ENCODE measurements at places on chromosomes 1 and 21. TPM values are rescaled to one million over a fixed set of nuclear protein-coding genes. Genes with fewer than 3 reads are reported as not detected.

DNA sequence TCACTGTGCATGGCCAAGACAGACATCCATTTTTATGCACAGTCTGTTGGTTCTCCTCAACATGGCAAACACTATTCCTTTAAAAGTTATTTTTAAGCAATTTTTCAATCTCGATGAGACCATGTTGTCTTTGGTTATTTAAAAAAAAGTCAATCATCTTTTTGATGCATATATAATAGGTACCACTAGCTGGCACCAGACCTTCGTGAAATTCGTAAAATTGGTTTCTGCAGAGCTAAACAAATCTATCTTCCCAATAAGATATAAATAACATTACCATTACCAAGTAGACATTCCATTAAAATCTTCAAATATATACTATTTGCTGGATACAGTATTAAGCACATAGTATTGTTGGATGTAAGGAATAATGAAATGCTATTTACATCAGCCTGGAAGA, 220.0 kb upstream of the GREM2 start:
- no peaks in the 10 kb centered on the region for H3K27me3 ChIP-seq
- H3K36me3 ChIP-seq, result no peaks in the 10 kb centered on the region

PGLYRP3 gene
- total RNA-seq, result not detected

- H3K36me3 ChIP-seq, result no peaks in the 10 kb centered on the region
- no peak overlapping the region for H3K27ac ChIP-seq
- peaks cover 14% of the 10 kb centered on the region for H3K4me1 ChIP-seq
- H3K4me3 ChIP-seq, result no peak overlapping the region
- H3K27me3 ChIP-seq, result no peaks in the 10 kb centered on the region
- DNase-seq, result no peak
These were observed 5.8 kb downstream of the ABCB10 start for GRCh38 chr1:229552732-229553131.

GRCh38 chr1:201501812-201502510, 5.0 kb downstream of the CSRP1 start:
- peak; percentile 94 for DNase-seq
- peak overlapping the region; percentile 92 for H3K27ac ChIP-seq
- H3K27me3 ChIP-seq, result no peaks in the 10 kb centered on the region
- H3K36me3 ChIP-seq, result no peaks in the 10 kb centered on the region

ADGRB2 gene
- 3.2 TPM for total RNA-seq

GPR89A gene
- 18.2 TPM for total RNA-seq

ATAD3C gene
- 10.0 TPM for total RNA-seq

DNA sequence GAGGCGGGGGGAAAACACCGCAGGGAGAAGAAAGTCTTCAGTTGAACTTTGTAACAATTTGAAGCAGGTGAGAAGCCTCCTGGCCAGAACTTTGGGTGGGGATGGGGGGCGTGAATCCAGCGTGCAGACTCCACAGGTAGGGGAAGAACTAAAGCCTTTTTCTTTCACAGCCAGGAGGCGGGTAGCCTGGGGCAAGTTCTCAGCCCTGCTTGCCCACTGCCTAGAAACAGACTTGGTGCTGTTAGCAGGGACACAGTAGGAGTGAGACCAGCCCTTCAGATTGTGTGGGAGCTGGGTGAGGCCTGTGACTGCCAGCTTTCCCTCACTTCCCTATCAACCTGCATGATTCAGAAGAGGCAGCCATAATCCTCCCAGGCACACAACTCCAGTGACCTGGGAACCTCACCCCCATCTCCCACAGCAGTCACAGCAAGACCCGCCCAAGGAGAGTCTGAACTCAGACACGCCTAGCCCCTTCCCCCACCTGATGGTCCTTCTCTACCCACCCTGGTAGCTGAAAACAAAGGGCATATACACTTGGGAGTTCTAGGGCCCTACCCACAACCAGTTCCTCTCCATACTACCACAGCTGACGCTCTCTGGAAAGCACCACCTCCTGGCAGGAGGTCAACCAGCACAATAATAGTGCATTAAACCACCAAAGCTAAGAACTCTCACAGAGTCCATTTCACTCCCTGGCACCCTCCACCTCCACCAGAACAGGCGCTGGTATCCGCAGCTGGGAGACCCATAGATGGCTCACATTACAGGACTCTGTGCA, 83.5 kb upstream of the CDC42BPA start:
- no peaks in the 10 kb centered on the region for H3K4me1 ChIP-seq
- H3K36me3 ChIP-seq, result no peaks in the 10 kb centered on the region
- no peak overlapping the region for H3K27ac ChIP-seq
- H3K4me3 ChIP-seq, result no peak overlapping the region

FTCD gene
- total RNA-seq, result 51.6 TPM

- no peaks in the 10 kb centered on the region for H3K36me3 ChIP-seq
- peaks cover 8% of the 10 kb centered on the region for H3K27me3 ChIP-seq
- no peak for DNase-seq
- H3K27ac ChIP-seq, result peak overlapping the region; percentile 32
These were observed 2.3 kb downstream of the FGR start for GRCh38 chr1:27632387-27633297.

GRCh38 chr1:111729946-111730681, 9.1 kb downstream of the INKA2 start:
- no peaks in the 10 kb centered on the region for H3K4me1 ChIP-seq
- H3K4me3 ChIP-seq, result no peak overlapping the region
- H3K27me3 ChIP-seq, result no peaks in the 10 kb centered on the region
- H3K27ac ChIP-seq, result no peak overlapping the region
- no peaks in the 10 kb centered on the region for H3K36me3 ChIP-seq
- DNase-seq, result peak; percentile 28

- H3K27me3 ChIP-seq, result no peaks in the 10 kb centered on the region
- no peak overlapping the region for H3K27ac ChIP-seq
- H3K36me3 ChIP-seq, result no peaks in the 10 kb centered on the region
- H3K4me1 ChIP-seq, result no peaks in the 10 kb centered on the region
- no peak for DNase-seq
These were observed 48.9 kb downstream of the SPATA46 start for GRCh38 chr1:162327788-162328165.

DNA sequence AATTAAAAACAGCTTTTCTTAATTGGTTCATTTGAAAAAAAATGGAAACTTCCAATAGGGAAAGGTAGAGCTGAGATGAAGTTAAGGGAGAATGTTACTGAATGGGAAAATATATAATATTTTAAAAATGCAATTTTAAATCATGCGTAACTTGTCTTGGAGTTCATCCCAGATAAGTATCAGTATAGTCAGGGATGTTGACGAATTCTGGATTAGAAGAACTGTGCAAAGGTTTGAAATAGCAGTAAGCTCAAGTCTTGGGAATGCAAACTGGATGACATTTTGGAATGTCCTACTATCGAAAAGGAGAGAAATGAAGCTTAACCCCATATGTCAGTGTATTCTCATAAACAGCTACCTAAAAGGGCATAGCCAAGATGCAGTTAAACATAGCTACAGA, 4.0 kb upstream of the ST6GALNAC3 start:
- H3K36me3 ChIP-seq, result no peaks in the 10 kb centered on the region
- no peak for DNase-seq
- H3K4me1 ChIP-seq, result peaks cover 8% of the 10 kb centered on the region
- H3K27ac ChIP-seq, result no peak overlapping the region

GRCh38 chr1:206030191-206030590, 6.5 kb upstream of the CTSE start:
- no peaks in the 10 kb centered on the region for H3K36me3 ChIP-seq
- H3K27ac ChIP-seq, result no peak overlapping the region
- H3K4me3 ChIP-seq, result no peak overlapping the region
- peaks cover 4% of the 10 kb centered on the region for H3K4me1 ChIP-seq

GRCh38 chr1:243440406-243440805, 184.6 kb downstream of the SDCCAG8 start:
- H3K27ac ChIP-seq, result no peak overlapping the region
- H3K4me1 ChIP-seq, result peaks cover 3% of the 10 kb centered on the region
- no peaks in the 10 kb centered on the region for H3K27me3 ChIP-seq
- H3K36me3 ChIP-seq, result no peaks in the 10 kb centered on the region
- no peak for DNase-seq
- H3K4me3 ChIP-seq, result no peak overlapping the region

- H3K4me3 ChIP-seq, result no peak overlapping the region
- H3K27me3 ChIP-seq, result no peaks in the 10 kb centered on the region
- no peak for DNase-seq
These were observed 77.0 kb downstream of the ZZZ3 start for GRCh38 chr1:77605246-77606026.

DNA sequence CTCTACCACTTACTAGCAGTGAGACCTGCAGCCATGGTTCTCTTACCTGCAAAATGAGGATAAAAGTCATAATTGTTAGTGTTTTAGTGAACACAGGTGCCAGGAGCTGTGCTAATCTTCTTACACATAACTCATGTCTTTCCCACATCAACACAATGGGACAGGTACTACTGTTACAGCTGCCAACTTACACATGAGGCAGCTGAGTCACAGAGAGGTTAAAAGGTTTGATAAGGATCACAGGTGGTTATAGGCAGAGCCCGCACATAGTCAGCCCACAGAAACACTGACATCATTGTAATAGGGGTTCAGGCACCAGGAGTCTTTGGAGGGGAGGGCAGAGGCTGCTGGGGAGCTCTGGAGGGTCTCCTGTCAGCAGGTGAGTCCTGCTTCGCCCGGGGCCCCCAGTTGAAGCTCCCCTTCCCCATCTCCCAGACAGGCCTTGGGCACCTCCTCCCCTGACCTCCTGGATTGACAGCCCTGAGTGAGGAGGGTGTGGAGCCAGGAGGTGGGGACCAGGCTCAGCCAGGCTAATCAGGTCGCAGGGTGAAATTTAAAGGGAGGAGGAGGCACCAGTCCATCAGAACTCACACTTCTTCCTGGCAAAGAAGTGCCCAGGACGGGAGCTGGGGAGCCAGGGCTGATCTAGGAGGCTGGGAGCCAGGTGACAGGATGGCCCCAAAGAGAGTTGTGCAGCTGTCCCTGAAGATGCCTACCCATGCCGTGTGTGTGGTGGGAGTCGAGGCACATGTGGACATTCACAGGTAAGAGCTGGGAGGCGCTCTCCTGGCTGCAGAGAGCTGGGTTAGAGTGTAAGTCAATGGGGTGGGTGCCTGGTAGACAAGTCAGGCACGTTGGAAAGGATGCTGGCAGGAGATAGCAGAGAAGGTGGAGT, at the start of gene PADI1:
TSS of gene PADI1 (plus strand) at position 583 of the 895 bp plus-strand sequence. CDS start at position 673, 90 bp downstream.
- H3K27ac ChIP-seq, result no peak within 1 kb of the TSS
- H3K4me3 ChIP-seq, result no peak within 1 kb of the TSS
- H3K36me3 ChIP-seq, result no peaks in the 10 kb centered on the region
- no peaks in the 10 kb centered on the region for H3K27me3 ChIP-seq

FMO2 gene
- 22.3 TPM for total RNA-seq

Measured in kidney (tissue), 22 donors.